ENCODE measurements at places on chromosomes 11 and 22. TPM values are rescaled to one million over a fixed set of nuclear protein-coding genes. Genes with fewer than 3 reads are reported as not detected.

GGT5 gene
- total RNA-seq, result not detected

CCDC73 gene
- not detected for total RNA-seq

MUC5AC gene
- total RNA-seq, result not detected

TAF10 gene
- total RNA-seq, result 154 TPM

EEF1G gene
- 714 TPM for total RNA-seq

CDC45 gene
- total RNA-seq, result 1.6 TPM

TPP1 gene
- total RNA-seq, result 123 TPM

GGTLC3 gene
- not detected for total RNA-seq

KIRREL3 gene
- total RNA-seq, result not detected

TTC36 gene
- 0.43 TPM for total RNA-seq

TXN2 gene
- total RNA-seq, result 35.5 TPM

Data from natural killer cell (primary cell).